NCI-H1694 (cell line): ENCODE measurements at places on chromosomes 5 and 9.

DNA sequence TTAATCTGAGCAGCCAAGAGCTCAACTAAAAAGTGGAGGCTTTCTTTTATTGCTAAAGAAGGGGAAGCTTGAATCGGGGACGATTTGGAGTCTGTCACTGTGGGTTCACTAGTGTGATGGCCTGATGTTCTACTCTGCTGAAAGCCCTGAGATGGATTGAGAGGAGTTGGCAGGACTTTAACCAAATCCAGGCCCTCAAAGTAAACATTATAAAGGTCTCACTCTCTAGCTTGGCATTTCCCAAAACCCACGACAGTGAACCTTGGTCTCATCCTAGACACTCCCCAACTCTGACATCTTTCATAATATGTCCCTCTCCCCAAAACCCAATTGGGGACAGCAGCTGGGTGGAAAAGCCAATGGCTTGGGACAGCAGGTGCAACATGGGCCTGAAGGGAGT lies 32.7 kb downstream of the TMOD1 start:
- no peak for DNase-seq

- no peak for DNase-seq
Measured at GRCh38 chr9:109639674-109640579, 140.1 kb upstream of the PALM2AKAP2 start.

- DNase-seq, result no peak
Measured at GRCh38 chr5:14035859-14036503, 91.5 kb upstream of the DNAH5 start.

- no peak for DNase-seq
Measured at GRCh38 chr5:4703931-4704458, 436.1 kb upstream of the ADAMTS16 start.

DNA sequence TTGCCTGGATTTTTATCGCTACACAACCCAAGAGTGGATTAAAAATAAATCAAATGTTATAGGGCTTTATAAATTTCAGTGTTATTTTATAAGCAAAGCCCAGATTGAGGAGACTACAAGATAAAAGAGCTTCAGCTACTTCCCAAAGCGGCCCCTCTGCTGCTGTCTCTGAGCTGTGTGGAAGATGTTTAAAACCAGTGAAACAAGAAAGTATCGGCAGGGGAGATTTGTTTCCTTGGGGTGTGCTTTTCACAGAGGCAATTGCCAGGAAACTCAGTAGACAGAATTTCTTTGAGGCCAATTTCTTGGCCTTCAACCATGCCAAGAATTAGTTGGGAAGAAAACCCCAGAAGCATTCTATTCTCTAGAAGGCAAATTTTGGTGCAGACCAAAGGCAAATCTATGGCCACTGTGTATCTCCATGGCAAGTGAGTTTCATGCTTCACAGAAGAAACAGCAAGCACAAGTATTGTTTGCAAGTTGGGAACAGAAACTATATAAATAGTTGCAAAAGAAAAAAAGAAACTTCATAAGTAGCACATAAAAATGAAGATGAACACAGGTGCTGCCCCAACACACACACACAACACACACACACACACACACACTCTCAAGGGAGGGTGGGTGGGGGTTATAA lies 197.2 kb downstream of the PARP8 start:
- no peak for DNase-seq

GRCh38 chr5:109836280-109836679 lies 146.6 kb downstream of the MAN2A1 start:
- no peak for DNase-seq

GRCh38 chr5:170179626-170180025 lies 53.2 kb upstream of the C5orf58 start:
- no peak for DNase-seq

GRCh38 chr5:124604419-124604818 lies 142.0 kb downstream of the ZNF608 start:
- no peak for DNase-seq

DNA sequence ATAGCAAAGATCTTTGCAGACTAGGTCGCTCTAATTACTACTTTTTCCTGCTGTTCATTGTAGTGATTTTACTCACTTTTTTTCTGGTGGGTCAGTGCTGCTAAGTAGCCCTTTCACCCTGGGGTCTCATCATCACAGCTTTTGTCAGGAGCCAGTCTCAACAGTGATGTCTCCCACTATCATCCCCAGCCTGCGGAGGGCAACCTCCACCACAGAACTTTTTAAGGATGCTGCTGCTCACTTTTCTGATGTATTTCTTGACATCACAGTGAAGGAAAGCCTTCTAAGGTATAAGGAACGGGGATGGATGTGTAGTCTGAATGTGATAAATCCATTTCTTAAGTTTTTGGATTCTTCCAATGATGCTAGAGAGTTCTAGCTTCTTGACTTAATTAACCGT lies 242.5 kb upstream of the RIOK2 start:
- DNase-seq, result no peak

DNA sequence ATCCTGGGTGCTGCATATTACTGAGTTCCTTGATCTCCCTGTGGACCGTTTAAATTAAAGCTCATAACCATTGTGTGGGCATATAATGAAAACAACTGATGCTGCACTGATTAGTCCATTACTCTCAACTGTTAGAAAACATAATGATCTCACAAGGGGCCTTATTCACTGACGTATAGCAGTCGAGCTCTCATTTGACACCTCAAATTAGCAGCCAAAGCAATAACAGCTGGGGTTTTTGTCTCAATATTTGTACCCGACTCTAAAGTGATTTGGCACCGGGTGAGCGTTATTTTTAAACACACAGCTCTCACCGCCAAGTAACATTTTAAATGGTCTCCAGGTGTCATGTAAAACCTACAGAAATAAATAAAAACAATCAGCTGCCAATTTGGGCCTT lies 252.2 kb upstream of the PANK3 start:
- peak; percentile 60 for DNase-seq

- DNase-seq, result no peak
Measured at GRCh38 chr5:1850324-1851154, 32.2 kb downstream of the IRX4 start.

DNA sequence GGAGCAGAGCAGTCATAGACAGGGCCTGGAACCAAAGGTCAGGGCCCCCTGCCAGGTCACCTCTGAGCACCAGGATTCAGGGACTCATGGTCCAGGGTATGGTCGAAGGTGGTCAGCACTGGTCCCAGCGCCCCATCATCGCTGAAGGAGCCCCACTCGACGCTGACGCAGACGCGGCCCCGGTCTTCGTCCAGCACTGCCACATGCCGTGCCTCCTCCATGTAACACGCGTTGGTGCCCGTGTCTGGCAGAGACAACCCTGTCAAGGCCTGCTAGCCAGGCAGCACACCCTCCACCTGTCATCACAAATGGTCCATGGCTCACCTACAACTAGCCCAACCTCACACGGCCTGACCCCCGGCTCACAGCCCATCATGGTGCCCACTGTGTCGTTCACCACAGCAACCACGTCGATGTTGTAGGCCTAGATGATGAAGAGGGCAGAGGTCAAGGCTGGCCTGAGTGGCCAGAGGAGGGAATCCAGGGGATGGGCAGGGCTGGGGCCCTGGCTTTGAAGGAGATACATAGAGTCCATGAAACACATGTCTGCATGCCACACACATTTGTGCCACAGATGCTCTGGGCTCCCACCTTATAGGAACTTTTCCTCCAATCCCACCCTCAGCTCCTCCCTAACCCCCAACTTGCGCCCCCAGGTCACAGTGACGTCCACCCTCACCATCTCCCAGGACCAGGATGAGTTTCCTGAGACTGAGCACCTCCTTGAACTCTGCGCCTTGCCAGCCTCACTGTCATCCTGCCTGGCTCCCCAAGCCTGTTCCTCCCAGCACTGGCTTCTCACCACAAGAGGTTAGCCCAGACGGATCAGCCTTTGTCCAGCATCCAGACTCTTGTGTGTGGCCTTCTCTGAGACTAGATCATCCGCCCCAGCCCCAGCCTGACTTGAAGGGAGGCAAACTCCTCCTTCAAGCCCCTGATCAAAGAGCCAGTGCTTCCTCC lies 9.5 kb downstream of the HK3 start:
- no peak for DNase-seq

GRCh38 chr9:69645488-69645887 lies 26.7 kb downstream of the APBA1 start:
- no peak for DNase-seq

GRCh38 chr9:23621188-23621587 lies 204.9 kb downstream of the ELAVL2 start:
- no peak for DNase-seq

- peak; percentile 76 for DNase-seq
Measured at GRCh38 chr5:149153751-149154610, 12.7 kb downstream of the ABLIM3 start.

GRCh38 chr9:14813336-14814248 lies 91.1 kb upstream of the CER1 start:
- no peak for DNase-seq

- DNase-seq, result no peak
Measured at GRCh38 chr5:121239951-121240350, 611.7 kb upstream of the FTMT start.

DNA sequence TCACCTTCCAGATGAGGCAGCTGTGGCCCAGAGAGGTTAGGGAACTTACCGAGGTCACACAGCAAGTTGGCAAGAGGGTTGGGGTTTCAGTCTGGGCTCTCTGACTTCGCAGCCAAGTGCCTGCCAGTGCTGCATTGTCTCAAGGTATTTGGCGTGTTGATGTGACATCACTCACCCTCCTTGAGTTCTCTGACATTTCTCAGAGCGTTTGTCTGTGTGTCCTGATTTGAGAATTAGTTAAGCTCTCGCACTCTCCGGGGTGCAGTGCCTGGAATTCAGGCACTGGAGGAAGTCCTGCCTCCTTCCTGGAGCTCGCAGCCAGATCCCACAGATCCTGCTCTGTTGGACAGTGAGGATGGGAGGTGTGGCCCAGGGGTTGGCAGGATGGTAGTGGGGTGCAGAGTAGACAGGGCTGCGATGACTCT lies 25.7 kb downstream of the WWC1 start:
- DNase-seq, result no peak

- no peak for DNase-seq
Measured at GRCh38 chr9:90499761-90500160, 142.9 kb downstream of the DIRAS2 start.

GRCh38 chr5:176995896-176996767 lies 10.4 kb downstream of the UIMC1 start:
- no peak for DNase-seq

DNA sequence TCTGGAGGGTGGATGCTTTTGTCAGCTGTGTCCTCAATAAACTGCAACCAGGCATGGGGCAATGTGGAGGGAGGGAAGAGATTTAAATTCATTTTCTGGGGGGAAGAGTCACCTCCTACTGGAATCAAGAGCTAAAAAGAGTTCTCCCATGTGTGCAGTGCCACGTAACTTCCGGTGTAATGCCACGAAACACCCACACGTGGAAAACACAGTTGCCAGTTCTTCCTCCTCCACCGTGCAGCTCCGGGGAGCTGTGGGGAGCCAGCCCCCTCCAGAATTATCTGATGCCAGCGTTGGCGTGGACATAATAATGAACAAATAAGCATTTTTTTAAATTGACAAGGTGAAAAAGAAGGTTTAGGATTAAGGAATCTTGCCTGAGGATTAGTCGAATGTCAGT lies 32.1 kb upstream of the MED10 start:
- DNase-seq, result no peak

DNA sequence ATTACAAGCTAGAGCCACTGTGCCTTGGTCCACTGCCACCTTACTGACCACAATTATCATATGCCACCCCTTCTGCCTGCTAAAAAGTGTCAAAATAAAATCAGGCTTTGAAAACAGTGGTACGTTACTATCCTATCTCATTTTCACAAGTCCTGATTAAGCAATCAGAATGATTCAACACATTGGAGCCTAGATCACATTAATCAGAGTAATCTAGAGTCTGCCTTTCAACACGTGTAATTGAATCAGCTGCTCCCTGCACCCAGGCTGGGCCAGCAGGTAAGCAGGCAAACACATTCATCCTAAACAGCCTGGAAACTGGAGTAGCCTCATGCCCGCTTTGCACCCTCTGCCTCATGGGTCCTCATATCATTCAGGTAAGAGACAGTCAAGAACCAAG lies 186.2 kb downstream of the DCP2 start:
- no peak for DNase-seq

- DNase-seq, result peak; percentile 72
Measured at GRCh38 chr5:13976867-13977830, 32.7 kb upstream of the DNAH5 start.

DNA sequence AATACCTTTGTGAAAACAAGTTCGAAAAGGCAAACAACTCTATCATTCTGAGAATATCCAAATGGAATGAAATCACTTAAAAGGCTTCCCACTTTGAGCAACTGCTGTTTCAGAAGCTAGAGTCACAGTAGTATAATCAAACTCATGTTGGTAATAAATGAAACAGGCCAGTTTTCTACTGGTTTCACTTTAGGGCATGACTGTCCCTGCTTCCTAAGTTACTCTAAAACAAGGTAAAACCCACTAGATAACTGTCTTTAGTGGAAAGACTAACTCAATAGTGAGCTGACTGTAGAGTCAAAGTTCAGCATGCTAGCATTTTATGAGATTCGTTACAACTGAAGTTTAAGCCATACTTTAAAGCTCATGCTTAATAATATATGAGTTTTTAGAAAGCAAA lies 6.0 kb downstream of the CDC26 start:
- no peak for DNase-seq

DNA sequence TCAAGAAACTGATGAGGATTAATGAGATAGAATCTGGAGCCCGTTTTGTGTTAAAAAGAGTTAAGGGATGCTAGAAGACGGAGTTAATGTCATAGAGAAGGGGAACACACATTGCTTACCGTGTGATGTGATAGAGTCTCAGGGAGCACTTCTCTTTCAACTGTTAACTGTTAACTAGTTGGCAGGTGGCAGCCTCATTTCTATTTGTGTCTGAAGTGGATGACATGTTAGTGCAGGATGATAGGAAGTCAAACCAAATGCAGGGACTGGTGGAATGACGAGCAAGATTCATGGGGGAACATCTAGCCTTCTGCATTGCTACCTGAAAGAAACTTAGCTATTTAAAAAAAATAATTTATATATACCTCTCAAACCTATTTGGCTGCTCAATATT lies 222.7 kb downstream of the MAST4 start:
- DNase-seq, result no peak

GRCh38 chr9:121656941-121657470 lies 5.6 kb downstream of the DAB2IP start:
- DNase-seq, result no peak

DNA sequence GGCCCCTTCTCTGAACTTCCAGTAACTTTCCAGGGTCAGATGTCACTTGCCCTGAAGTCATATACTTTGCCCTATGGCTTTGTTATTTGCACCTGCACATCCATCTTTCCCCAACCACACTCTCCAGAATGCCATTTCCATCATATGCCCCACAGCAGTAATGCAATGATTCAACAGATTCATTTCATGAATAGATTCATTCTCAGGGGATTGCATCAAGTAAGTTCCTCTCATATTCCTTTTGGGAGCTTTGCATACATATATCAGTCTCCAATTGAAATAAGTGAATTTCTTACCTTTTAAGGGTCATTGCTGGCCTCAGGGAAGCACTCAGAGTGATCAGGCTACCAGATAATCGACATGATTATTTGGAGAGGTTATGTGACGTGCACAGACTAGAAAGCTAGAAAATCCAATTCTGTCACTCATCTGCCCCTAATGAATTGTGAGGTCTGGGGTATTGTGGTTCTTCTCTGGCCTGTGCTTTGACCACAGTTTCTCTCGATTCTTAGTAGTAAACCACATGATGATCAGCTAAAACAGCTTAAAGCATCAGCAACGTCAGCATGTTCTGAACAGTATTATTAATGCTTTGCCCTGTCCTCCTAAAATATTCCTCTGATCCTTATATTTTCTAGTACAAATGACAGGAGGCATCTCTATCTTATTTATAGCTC lies 179.9 kb downstream of the ATPSCKMT start:
- DNase-seq, result no peak
